ENCODE measurements at places on chromosomes 2 and 18. TPM values are rescaled to one million over a fixed set of nuclear protein-coding genes. Genes with fewer than 3 reads are reported as not detected.

Gene CTLA4
- 0.12 TPM for polyA plus RNA-seq

Gene PLEK
- polyA plus RNA-seq: 13.9 TPM

Gene C2orf66
- polyA plus RNA-seq: 0.28 TPM

Gene CCBE1
- 79.2 TPM for polyA plus RNA-seq

Gene PLCD4
- 11.3 TPM for polyA plus RNA-seq

Gene RAB12
- 47.0 TPM for polyA plus RNA-seq

Gene IER3IP1
- polyA plus RNA-seq: 24.9 TPM

Gene FAM210A
- polyA plus RNA-seq: 16.5 TPM

Gene TMEM17
- 4.9 TPM for polyA plus RNA-seq

Gene TNS1
- 168 TPM for polyA plus RNA-seq

Gene IL36G
- 0.46 TPM for polyA plus RNA-seq

Gene AGXT
- 0.06 TPM for polyA plus RNA-seq

Gene PFN4
- polyA plus RNA-seq: 2.7 TPM

Gene YWHAQ
- 346 TPM for polyA plus RNA-seq

Gene KLHL41
- polyA plus RNA-seq: 5.8 TPM

Gene CCDC121
- 13.1 TPM for polyA plus RNA-seq

Gene COL4A4
- 9.5 TPM for polyA plus RNA-seq

Gene TBR1
- 0.06 TPM for polyA plus RNA-seq

Gene OSBPL6
- 3.1 TPM for polyA plus RNA-seq

Gene TEKT4
- 0.16 TPM for polyA plus RNA-seq

Gene PDCD1
- 0.46 TPM for polyA plus RNA-seq

Gene CDH7
- polyA plus RNA-seq: 1.6 TPM

Gene AKAIN1
- polyA plus RNA-seq: not detected

Gene RNF25
- polyA plus RNA-seq: 43.5 TPM

Gene CNNM4
- polyA plus RNA-seq: 15.6 TPM

Gene RAB1A
- polyA plus RNA-seq: 187 TPM

Gene EGR4
- not detected for polyA plus RNA-seq

Gene HTR2B
- 0.61 TPM for polyA plus RNA-seq

Gene ECEL1
- 0.27 TPM for polyA plus RNA-seq

Gene INHBB
- polyA plus RNA-seq: 0.23 TPM

Measured in right lung (tissue), 10 donors.